ENCODE measurements at places on chromosomes 2 and 18. TPM values are rescaled to one million over a fixed set of nuclear protein-coding genes. Genes with fewer than 3 reads are reported as not detected.

- no peaks in the 10 kb centered on the region for H3K36me3 ChIP-seq
- no peak for DNase-seq
- H3K4me3 ChIP-seq, result no peak overlapping the region
- no peaks in the 10 kb centered on the region for H3K27me3 ChIP-seq
Measured at GRCh38 chr2:240164586-240164985, 24.1 kb upstream of the OTOS start.

GRCh38 chr2:234853729-234854128 is 98.1 kb upstream of the SH3BP4 start:
- no peaks in the 10 kb centered on the region for H3K36me3 ChIP-seq
- DNase-seq, result no peak
- H3K27ac ChIP-seq, result no peak overlapping the region
- H3K4me3 ChIP-seq, result no peak overlapping the region
- H3K27me3 ChIP-seq, result no peaks in the 10 kb centered on the region

GRCh38 chr2:240364961-240365775 is 70.3 kb upstream of the GPC1 start:
- DNase-seq, result peak; percentile 11
- H3K4me1 ChIP-seq, result peaks cover 17% of the 10 kb centered on the region
- no peak overlapping the region for H3K27ac ChIP-seq
- H3K36me3 ChIP-seq, result no peaks in the 10 kb centered on the region
- no peak overlapping the region for H3K4me3 ChIP-seq

DNA sequence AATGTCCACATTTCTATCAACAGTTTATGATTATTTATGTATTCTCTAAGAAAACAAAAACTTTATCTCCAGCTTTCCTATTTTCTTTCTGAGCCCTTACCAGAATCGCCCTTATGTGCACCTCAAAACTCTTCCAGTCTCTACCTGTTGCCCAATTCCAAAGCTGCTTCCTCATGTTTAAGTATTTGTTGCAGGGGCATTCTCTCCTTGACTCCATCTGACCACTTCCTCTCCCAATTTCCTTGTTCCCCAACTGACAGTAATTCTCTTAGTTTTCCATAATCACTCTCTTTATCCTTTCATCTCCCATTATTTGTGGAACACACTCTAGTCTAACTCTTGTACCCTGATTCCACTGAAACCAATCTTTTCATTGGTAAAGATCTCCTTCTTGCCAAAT is 105.4 kb upstream of the RBBP8 start:
- H3K27me3 ChIP-seq, result no peaks in the 10 kb centered on the region
- no peaks in the 10 kb centered on the region for H3K36me3 ChIP-seq
- no peak for DNase-seq
- no peaks in the 10 kb centered on the region for H3K4me1 ChIP-seq

DNA sequence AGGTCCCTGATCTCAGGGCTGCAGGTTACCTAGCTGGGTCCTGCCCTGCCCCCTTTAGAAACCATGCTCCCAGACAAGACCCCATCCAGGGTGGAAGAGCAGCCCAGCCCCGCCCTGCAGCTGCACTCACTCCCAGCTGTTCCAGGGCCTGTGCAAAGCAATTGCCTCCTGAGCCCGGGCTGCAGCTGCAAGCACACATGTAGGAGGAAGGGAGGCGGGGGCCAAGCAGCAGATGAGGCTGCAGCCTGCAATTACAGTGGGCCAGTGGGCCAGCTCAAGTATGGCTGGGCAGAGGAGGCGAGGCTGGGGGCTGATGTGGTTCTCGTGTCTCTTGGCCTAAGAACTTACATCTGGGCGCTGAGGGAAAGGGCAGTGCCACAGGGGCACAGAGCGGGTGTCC is 65.4 kb upstream of the TUBA3E start:
- no peak overlapping the region for H3K27ac ChIP-seq
- no peaks in the 10 kb centered on the region for H3K36me3 ChIP-seq
- H3K4me3 ChIP-seq, result no peak overlapping the region

Gene SF3B6
- 53.1 TPM for total RNA-seq

Gene PHLPP1
- 5.5 TPM for total RNA-seq

Gene ASB1
- 32.9 TPM for total RNA-seq

GRCh38 chr2:156157670-156158069 is 174.9 kb downstream of the NR4A2 start:
- no peaks in the 10 kb centered on the region for H3K36me3 ChIP-seq
- H3K4me1 ChIP-seq, result no peaks in the 10 kb centered on the region
- no peaks in the 10 kb centered on the region for H3K27me3 ChIP-seq
- H3K4me3 ChIP-seq, result no peak overlapping the region
- no peak overlapping the region for H3K27ac ChIP-seq

Gene HAAO
- total RNA-seq, result 10.6 TPM

Gene ZNF892
- 2.0 TPM for total RNA-seq

- H3K4me3 ChIP-seq, result no peak overlapping the region
- H3K27me3 ChIP-seq, result no peaks in the 10 kb centered on the region
- H3K36me3 ChIP-seq, result no peaks in the 10 kb centered on the region
- H3K27ac ChIP-seq, result no peak overlapping the region
Measured at GRCh38 chr2:31404827-31405226, 9.7 kb downstream of the XDH start.

Gene CACNB4
- total RNA-seq, result 1.5 TPM

DNA sequence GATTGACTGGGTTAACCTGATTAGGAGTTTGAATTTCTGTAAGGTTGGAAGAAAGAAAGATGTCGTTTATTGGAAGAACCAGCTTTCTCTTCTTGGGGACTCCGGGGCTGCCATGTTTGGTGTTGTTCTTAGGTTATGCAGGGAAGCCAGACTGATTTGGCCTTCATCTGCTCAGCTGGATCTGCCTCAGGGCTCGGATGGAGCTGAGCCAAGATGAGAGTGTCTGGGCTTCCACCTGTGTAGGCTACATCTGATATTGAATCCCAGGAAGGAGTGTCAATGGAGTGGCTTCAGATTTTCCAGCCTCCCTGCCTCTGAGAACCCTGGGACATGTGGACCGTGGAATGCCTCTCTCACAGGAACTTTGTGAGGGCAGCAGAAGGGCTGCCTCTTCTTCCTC is 126.1 kb downstream of the WDSUB1 start:
- no peaks in the 10 kb centered on the region for H3K27me3 ChIP-seq
- H3K36me3 ChIP-seq, result peaks cover 6% of the 10 kb centered on the region
- H3K4me1 ChIP-seq, result peaks cover 60% of the 10 kb centered on the region

- no peak overlapping the region for H3K4me3 ChIP-seq
- DNase-seq, result no peak
- H3K36me3 ChIP-seq, result no peaks in the 10 kb centered on the region
Measured at GRCh38 chr2:40394031-40394430, 57.9 kb downstream of the SLC8A1 start.

GRCh38 chr18:78303519-78304191 is 676.0 kb upstream of the SALL3 start:
- DNase-seq, result no peak
- no peak overlapping the region for H3K4me3 ChIP-seq
- no peaks in the 10 kb centered on the region for H3K36me3 ChIP-seq
- H3K4me1 ChIP-seq, result no peaks in the 10 kb centered on the region

DNA sequence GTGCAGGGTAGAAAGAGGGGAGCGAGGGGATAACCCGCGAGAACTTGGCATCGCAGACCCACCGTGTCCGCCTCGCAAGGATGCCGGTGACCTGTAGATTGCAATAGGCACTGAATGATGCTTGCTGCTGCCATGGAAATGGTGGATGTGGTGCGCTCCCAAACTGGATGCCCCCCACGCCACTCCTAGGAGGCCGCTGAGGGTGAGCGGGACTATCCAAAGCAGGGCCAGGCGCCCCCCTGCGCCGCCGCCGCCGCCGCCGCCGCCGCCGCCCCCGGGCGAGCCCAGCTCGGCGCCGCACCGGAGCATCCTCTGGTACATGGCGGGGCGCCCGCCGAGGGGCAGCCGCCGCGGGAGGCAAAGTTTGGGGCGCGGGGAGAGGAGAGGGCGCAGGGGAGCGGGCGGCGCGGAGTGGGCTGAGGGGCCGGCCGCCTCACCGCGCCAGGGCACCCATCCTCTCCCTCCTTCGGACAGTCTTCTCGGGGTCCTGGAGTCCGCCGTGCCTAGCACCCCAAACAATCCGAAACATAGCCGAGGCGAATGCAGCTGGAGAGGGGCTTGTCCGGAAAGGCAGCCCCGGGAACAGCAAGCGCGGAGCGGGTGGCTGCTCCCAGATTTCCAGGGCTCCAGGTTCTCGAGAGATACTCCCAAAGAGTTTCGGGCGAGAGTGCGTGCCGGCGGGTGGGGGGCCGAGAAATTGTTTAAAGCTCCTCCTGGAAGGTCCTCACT is 685.1 kb downstream of the NRXN1 start:
- H3K27me3 ChIP-seq, result peaks cover 30% of the 10 kb centered on the region
- no peak for DNase-seq
- H3K27ac ChIP-seq, result no peak overlapping the region

GRCh38 chr2:144097440-144098225 is 422.3 kb downstream of the ZEB2 start:
- DNase-seq, result no peak
- no peak overlapping the region for H3K27ac ChIP-seq
- no peaks in the 10 kb centered on the region for H3K27me3 ChIP-seq

Gene FECH
- 55.9 TPM for total RNA-seq

DNA sequence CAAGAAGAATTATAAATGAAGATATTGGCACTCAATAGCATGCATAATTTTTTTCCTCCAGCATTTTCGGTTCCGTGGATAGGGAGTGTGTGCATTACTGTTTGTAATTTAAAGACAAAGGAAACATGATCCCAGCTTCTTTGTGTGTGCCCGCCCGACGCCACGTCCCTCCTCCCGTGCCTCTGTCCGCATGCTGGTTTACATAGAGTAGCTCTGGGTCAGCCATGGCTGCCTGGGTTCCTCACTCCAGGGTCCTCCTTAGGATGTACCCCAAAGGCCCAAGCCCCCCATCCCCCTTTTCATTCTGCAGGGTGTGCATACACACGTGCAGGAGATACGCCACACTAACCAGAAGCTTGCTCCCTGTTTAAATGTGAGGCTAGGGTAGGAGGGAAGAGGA is 214.7 kb downstream of the KLHL29 start:
- peak; percentile 55 for DNase-seq
- no peaks in the 10 kb centered on the region for H3K27me3 ChIP-seq
- H3K27ac ChIP-seq, result no peak overlapping the region

DNA sequence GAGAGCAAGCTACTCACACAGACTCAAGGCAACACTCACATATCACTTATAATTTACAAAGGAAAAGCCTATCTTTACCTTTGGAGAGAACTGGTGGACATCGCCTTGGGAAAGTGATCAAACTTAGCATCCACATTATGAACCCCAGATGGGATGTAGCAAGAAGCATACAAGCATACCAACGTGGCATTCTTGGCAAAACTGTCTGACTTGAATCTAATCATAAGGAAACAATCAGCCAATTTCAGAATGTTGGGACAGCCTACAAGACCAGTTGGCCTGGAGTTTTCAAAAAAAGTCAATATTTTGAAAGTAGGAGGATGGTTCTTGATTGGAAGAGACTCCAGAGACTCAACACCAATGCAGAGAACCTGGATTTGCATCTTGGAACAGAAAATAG is 79.1 kb upstream of the PMAIP1 start:
- H3K27me3 ChIP-seq, result no peaks in the 10 kb centered on the region
- no peak for DNase-seq
- no peaks in the 10 kb centered on the region for H3K36me3 ChIP-seq
- H3K4me3 ChIP-seq, result no peak overlapping the region

- no peaks in the 10 kb centered on the region for H3K4me1 ChIP-seq
- no peaks in the 10 kb centered on the region for H3K36me3 ChIP-seq
- no peaks in the 10 kb centered on the region for H3K27me3 ChIP-seq
- no peak for DNase-seq
Measured at GRCh38 chr2:25402477-25402876, 60.8 kb upstream of the DNMT3A start.

Gene METTL21A
- 14.6 TPM for total RNA-seq

Gene TAF1B
- total RNA-seq, result 5.2 TPM

GRCh38 chr2:30165617-30166016 is 18.8 kb downstream of the YPEL5 start:
- H3K27me3 ChIP-seq, result no peaks in the 10 kb centered on the region
- no peak overlapping the region for H3K4me3 ChIP-seq
- no peak for DNase-seq
- peaks cover 9% of the 10 kb centered on the region for H3K36me3 ChIP-seq

- H3K27ac ChIP-seq, result no peak overlapping the region
- no peaks in the 10 kb centered on the region for H3K27me3 ChIP-seq
- H3K36me3 ChIP-seq, result no peaks in the 10 kb centered on the region
- no peak for DNase-seq
Measured at GRCh38 chr2:165009466-165009865, 54.1 kb upstream of the SLC38A11 start.

DNA sequence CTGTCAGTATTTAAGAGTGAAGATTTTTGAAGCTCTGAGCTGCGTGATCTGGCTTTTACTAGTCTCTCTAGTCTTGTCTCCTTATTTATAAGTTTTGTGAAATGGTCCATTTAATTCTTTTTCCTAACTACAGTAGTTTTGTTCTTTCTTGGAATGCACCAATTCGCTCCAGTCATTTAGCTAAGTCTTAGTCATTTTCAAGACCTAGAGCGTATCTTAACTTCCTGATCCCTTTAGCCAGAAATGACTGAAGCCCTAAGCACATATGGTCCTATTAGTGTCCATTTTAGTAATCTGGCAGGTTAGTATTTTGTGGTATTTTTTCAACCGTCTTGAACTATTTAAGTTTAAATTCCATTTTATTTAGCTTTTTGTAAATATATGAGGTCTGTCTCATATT is 3.6 kb downstream of the BIRC6 start:
- H3K27me3 ChIP-seq, result no peaks in the 10 kb centered on the region
- no peak overlapping the region for H3K4me3 ChIP-seq
- no peaks in the 10 kb centered on the region for H3K36me3 ChIP-seq
- no peak overlapping the region for H3K27ac ChIP-seq
- peaks cover 59% of the 10 kb centered on the region for H3K4me1 ChIP-seq
- no peak for DNase-seq

- no peak overlapping the region for H3K4me3 ChIP-seq
- H3K4me1 ChIP-seq, result no peaks in the 10 kb centered on the region
- no peaks in the 10 kb centered on the region for H3K27me3 ChIP-seq
- H3K36me3 ChIP-seq, result no peaks in the 10 kb centered on the region
- peak overlapping the region; percentile 56 for H3K27ac ChIP-seq
Measured at GRCh38 chr2:160666154-160667060, 172.8 kb upstream of the RBMS1 start.

GRCh38 chr18:58117786-58118403 is 73.9 kb downstream of the NEDD4L start:
- H3K27ac ChIP-seq, result no peak overlapping the region
- no peak for DNase-seq
- H3K4me3 ChIP-seq, result no peak overlapping the region
- H3K36me3 ChIP-seq, result no peaks in the 10 kb centered on the region
